ENCODE measurements at places on chromosomes 12 and 14. TPM values are rescaled to one million over a fixed set of nuclear protein-coding genes. Genes with fewer than 3 reads are reported as not detected.

The NPAS3 gene
- total RNA-seq = 1.1 TPM

The KIAA0586 gene
- 46.2 TPM for total RNA-seq

The TAS2R7 gene
- not detected for total RNA-seq

The KLHL33 gene
- total RNA-seq = 1.6 TPM

The CCDC175 gene
- total RNA-seq = 1.4 TPM

The ERGIC2 gene
- total RNA-seq = 83.0 TPM

The TROAP gene
- 36.1 TPM for total RNA-seq

The BICD1 gene
- total RNA-seq = 26.0 TPM

The CIDEB gene
- total RNA-seq = 6.6 TPM

The DEGS2 gene
- 5.9 TPM for total RNA-seq

The CCNB1IP1 gene
- 46.7 TPM for total RNA-seq

The CATSPERB gene
- total RNA-seq = 5.0 TPM

The AICDA gene
- total RNA-seq = not detected

The RFLNA gene
- total RNA-seq = 0.68 TPM

The METTL17 gene
- 93.2 TPM for total RNA-seq

The TAS2R50 gene
- 2.8 TPM for total RNA-seq

The DIO2 gene
- 3.8 TPM for total RNA-seq

The CPNE8 gene
- total RNA-seq = 13.1 TPM

The TAS2R20 gene
- total RNA-seq = 2.2 TPM

The TMEM132C gene
- total RNA-seq = 2.9 TPM

The FOXM1 gene
- 32.3 TPM for total RNA-seq

Data from testis (tissue), 5 donors.